ENCODE measurements at places on chromosomes 1 and 21.

- peak; percentile 9 for DNase-seq
Measured at GRCh38 chr1:34617321-34618118, 137.3 kb upstream of the GJB5 start.

- peak; percentile 36 for DNase-seq
Measured at GRCh38 chr1:16209847-16210407, 2.5 kb downstream of the ARHGEF19 start.

DNA sequence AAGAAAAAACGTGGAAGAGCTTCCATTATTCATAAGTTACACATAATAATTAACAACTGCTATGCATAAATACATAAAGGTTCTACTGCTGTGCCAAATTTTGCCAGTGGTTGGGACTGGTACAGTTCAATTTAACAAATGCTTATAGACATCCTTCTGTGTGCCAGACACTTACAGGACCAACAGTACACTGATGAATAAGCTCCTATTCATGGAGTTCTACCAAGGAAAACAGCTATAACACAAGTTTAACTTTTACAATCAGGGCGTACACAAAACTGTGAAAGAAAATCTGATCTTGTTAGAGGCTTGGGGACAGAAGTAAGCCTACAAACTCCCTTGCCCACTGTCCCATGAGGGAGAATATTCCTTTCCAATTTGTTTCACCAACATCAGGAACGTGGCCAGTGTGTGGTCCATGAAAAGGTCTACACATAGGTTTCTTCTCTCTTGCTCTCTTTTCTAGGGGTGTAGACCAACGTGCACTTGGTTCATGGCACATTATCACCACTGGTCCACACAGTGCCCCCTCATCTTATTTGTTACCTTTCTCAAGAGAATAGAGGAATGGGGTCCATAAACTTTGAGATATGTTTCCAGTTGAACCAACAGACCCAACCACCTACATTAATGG, 10.1 kb downstream of the NRIP1 start:
- DNase-seq, result no peak

DNA sequence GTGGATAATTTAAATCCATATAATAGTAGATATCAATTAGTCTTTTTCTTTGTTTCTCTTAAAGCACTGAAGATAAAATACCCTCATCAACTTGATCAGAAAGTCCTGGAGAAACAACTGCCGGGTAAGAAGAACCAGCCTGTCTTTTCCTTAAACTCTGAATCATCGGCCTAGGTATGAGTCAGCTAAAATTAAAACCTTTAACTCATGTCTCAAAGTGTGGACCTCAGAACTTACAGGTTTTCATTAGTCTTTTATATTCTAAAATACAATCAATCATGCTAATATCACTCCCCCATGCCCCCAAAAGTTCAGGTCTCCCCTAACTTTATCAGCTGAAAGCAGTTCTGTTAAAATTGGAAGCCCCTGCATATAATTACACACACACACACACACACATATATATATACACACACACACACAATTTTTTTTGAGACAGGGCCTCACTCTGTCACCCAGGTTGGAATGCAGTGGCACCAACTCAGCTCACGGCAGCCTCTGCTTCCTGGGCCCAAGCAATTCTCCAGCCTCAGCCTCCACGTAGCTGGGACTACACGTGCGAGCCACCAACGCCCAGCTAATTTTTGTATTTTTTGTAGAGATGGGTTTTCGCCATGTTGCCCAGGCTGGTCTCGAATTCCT, 61.3 kb downstream of the B3GALNT2 start:
- DNase-seq, result no peak

DNA sequence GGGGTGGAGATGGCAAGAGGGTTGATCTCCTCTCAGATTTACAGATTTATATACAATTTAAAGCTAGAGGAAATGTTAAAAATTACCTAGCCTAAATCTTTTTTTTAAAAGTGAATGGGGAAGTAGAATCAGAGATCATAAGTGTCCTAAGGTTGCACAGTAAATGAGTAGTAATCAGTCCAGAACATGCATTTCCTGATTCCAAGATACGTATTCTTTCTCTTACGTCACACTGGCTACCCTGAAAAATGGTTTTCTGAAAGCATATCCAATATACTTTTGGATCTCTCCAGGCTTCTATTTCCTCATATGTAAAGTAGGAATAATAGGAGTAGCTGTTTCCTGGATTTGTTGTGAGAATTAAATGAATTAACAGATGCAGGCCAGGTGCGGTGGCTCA, 11.7 kb downstream of the GADD45A start:
- DNase-seq, result no peak

DNA sequence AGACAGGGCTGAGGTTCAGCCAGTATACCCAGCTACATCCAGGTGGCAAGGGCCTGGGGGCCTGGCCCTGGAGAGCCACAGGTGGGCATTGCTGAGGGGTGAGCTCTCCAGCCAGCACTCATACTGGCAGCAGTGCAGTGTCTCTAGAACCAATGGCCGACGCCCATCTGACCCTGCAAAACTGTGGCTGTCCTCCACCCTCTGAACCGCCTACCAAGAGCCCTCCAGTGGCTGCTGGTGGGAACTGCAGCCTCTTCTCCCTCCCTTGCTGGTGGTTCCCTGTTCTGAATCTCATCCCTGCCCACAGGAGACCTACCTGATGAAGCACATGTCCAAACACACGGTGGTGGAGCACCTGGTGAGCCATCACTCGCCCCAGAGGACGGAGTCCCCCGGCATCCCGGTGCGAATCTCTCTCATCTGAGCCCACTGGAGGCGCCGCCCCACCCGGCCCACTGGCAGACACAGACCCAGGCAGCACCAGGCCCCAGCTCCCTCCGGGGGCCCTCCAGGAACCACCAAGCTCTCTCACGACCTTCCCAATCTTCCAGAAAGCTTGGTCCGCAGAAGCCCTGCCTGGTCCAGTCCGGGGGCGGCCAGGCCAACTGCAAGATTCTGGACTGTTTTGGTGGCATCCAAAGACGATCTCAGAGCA, 22.1 kb downstream of the A3GALT2 start:
- no peak for DNase-seq

- DNase-seq, result no peak
Measured at GRCh38 chr1:29448456-29449235, 212.3 kb downstream of the PTPRU start.

DNA sequence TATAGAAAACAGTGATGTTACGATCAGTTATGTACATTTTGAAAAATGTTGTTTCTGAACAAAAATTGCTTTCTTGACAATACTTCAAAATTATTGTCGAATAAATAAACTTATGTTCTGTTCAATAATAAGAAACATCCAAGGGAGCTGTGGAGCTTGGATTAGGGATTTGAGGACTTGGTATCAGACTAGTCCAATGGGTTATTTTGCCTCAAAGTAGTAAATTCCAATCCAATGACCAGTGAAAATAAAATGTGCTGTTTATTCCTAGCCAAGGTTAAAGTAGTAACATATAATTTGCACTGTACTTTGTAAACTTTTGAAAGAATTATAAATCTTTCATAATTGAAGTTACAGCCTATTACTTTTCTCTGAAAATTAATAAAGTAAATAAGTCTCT, 79.1 kb upstream of the IVNS1ABP start:
- DNase-seq, result no peak

DNA sequence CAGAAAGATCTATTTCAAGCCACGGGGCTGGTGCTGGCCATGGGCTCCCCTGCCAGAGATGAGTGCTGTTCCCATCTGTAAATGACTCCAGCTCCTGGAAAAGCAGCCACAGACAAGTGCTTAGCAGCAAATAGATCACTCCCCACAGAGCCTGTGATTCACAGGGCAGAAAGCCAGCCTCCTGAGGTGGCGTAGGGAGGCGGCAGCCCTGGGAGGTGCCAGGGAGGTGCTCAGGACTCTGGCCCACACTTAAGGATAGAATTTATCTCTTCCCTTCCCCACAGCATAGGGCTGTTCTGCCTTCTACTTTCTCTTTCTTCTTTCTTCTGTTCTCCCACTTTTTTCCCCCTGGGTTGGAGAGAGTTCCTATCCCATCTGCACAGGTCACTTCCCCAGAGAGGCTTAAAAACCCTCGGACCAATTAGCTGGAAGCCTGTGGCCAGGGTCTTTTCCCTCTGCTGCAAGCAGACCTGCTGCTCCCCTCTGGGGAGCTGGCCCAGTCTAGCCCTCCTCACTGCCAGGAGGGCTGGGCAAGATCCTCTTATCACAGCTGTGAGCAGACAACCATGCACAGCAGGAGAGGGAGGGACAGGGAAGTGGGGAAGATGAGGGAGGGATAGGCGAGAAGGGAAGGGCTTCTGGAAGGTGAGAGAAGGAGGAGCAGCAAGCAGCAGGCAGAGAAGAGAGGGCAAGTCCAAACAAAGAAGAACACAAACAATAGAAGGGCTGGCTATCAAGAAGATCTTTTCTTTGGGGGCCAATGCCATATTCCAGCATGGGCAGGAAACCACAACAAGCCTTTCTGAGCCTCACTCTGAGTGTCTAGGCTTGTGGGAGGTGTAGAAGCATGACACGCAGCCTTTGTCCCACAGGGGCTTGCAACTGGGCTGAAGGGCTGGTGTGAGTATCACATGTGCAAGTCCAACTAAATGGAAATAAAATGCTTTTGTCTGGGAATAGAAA, 41.0 kb downstream of the KCND3 start:
- DNase-seq, result peak; percentile 63

DNA sequence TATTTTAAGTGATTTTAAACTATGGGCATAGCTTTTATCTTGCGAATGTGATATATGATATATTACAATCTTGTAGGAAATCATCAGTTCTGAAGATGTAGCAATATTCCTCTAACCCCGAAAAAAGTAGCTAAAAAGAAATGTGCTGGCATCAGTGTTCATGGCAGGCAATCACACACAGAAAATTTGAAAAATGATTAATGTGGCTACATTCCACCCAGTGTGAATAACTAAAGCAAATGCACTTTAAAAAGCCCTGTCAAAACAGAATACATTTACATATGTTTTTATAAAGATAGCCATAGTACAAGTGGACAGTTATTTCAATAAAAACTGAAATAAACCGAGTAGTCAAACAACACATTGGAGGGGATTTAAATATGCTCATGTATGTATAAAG, 260.2 kb downstream of the HHAT start:
- DNase-seq, result no peak

DNA sequence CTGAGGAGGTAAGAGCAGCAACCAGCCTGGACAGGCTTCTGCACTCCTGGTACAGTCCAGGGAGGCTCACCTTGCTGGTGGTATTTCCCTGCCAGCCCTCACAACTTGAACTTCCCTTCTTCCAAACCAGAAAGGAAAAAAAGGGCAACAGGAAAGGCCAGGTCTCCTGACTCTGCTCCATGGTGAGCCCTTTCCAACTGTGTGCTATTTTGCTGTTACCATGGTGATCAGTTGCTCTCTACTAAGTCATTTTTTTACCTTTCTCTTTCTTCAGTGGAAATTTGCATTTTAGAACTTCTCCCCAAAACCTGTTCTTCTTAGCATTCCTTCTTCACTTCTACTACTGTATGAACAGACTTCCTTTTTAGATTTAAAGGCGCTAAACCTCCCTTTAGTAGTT, 164.3 kb downstream of the GRIK1 start:
- no peak for DNase-seq

GRCh38 chr1:227449051-227449450, 114.3 kb upstream of the ZNF678 start:
- no peak for DNase-seq

GRCh38 chr21:44681861-44682579, at the start of gene KRTAP12-1:
KRTAP12-1 (minus strand) TSS chr21:44682163; CDS start chr21:44682123, 40 bp downstream.
- DNase-seq, result no peak

DNA sequence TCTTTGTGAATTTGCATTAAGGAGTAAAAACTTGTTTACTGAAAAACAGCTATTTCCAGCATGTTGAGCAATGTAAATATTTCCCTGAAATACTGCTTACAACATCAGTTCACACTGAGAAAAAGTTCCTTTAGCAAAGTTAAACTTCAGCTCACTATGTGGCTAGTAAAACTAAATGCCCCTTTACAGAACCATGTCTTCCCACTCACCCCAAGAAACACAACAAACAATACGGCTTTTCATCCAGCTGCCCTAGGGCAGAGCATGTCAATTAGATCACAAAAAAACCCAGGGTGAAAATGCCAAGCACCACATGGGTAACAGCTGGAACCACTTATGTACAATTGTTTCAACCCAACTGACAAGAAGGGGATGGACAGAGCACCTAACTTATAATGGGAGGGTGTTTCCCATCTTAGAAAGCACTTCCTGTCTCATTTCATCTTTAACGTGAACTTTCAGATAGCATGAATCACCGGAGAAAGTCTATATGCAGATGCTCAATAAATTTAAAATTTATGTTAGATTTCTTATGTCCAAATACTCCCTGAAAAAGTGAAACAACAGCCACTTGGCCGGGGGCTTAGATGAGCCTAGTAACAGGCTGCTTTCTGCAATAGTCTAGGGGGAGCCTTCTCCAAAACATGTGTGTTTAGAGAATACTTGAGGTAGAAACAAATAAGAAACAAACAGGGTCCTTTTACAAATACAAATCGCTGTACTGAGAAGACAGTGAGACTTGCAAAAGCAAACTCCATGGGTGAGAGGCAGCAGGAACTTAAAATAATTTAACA, 6.6 kb downstream of the NID1 start:
- DNase-seq, result no peak

DNA sequence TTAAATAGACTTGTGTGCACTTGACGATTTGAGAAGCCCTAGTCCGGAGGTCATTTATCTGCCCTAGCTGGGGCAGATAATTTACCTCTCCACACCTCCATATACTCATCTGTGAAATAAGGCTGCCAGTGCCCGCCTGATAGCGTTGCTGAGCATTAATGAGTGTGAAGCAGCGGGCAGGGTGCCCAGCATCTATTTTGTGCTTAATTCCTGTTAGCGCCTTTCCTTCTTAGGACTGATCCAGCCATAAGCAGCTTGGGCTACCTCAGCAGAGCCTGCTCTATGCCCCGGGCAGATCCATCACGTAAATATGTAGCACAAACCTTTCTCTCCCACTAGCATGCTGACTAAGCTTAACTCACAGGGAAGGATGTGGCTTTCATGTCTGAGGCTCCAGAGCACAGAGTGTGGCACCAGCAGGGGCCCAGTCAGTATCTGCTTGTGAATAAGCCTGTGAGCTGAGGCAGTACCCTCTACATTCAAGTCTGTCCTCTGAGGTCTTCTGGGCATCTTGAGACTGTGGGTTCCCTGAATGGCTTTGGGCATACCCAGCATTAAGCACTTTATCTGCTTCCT, 21.5 kb upstream of the RNF187 start:
- no peak for DNase-seq

DNA sequence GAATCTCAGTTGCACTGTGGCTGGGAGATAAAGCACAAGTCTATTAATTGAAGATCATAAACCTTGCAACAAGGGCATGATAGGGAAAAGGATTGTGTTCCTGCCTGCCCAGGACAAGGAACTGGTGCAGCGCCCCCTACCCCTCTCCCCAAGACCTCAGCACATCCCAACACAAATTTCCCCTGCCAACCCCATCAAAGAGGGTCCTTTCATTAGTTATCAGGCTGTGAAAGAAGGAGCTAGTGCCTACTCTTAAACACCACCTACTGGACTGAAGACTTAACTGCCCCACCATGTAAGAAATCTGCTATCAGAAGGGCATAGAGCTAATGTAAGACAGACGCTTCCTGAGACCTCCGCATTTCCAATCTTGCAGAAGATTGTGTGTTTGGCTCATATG, 372.6 kb downstream of the AGBL4 start:
- no peak for DNase-seq

- DNase-seq, result no peak
Measured at GRCh38 chr1:116359871-116360270, 13.2 kb upstream of the ATP1A1 start.

GRCh38 chr1:15337656-15338402, 71.9 kb upstream of the EFHD2 start:
- no peak for DNase-seq

GRCh38 chr1:21188235-21188634, 11.5 kb upstream of the EIF4G3 start:
- no peak for DNase-seq

Measured in putamen (tissue), 1 donor.